ENCODE measurements at places on chromosomes 2 and 18.

DNA sequence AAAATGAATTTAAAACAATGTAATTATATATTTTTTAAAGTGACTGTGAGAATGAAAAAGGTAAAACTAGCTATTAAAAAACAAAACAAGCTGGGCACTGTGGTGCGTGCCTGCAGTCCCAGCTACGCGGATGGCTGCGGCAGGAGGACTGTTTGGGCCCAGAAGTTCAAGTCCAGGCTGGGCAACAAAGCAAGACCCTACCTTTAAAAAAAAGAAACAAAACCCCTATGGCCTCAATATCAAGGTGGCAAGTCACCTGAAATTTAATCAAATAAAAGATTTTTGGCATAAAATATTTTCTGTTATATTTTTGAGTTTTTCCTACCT is 46.9 kb upstream of the STRN start:
- no peak for DNase-seq

GRCh38 chr18:13791181-13791580 is 32.8 kb upstream of the MC5R start:
- DNase-seq: no peak

DNA sequence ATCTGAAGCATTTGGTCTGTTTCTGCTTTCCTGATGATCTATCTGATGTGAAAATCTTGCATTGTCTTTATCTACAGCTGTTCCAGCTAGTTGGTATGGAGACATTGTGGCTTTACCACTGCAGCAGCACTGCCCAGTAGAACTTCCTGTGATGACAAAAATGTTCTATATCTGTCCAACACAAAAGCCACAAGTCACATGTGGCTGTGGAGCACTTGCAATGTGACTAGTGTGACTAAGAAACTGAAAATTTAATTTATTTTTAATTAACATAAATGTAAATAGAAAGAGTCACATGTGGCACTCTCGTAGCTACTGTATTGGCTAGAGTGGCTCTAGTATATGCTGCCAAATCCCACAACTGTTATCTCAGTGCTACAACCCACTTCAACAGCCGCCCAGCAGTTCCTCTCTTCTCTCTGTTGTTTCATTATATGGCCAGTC is 425.7 kb downstream of the SETBP1 start:
- peak; percentile 67 for DNase-seq

GRCh38 chr2:67626656-67627055 is 229.5 kb downstream of the ETAA1 start:
- DNase-seq: no peak

GRCh38 chr2:234792621-234793022 is 159.2 kb upstream of the SH3BP4 start:
- no peak for DNase-seq

GRCh38 chr2:18596993-18597392 is 7.6 kb upstream of the NT5C1B start:
- no peak for DNase-seq

GRCh38 chr2:83191316-83191715 is 1267.8 kb downstream of the SUCLG1 start:
- DNase-seq: no peak

DNA sequence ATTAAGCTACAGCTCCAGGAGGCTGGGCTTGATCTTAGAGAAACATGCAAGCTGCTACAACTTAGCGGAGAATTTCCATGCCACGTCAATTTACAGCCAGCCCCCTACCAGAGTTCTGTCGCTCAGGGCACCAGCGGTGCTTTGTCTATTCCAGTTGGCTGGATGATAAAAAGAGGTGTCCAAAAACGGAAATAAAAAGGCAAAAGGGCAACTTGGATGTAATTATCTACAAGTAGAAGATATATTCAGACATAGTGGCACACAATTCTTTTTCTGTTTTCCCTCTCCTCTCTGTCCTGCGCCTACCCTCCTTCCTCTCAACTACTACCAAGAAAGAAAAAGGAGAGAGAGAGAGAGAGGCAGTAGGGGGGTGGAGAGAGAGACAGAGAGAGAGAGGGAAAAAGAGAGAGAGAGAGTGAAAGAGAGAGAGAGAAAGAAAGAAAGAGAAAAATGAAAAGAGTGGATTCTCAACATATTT is 363 bp upstream of the RFTN2 start:
- no peak for DNase-seq

GRCh38 chr2:72172478-72172877 is 24.8 kb upstream of the CYP26B1 start:
- no peak for DNase-seq

- no peak for DNase-seq
Measured at GRCh38 chr2:45844796-45845457, 193.5 kb downstream of the PRKCE start.

DNA sequence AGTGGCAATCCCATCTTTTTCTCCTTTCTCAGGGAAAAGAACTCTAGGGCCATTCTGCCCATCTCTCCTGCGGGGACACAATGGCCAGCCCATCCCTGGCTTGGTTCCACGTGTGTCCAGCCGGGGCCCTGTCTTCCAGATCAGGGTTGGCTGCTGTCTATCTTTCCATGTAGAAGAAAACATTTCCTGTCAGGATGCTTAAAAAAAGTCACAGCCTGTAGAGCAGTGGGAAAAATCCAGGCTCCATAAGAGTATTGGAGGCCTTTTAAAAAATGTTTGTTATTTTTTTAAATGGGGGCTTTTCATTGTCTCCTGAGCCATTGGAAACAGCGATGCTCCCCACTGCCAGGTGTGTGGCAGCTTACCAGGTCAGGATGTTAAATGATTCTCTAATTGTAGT is 105.6 kb downstream of the TGFA start:
- no peak for DNase-seq

DNA sequence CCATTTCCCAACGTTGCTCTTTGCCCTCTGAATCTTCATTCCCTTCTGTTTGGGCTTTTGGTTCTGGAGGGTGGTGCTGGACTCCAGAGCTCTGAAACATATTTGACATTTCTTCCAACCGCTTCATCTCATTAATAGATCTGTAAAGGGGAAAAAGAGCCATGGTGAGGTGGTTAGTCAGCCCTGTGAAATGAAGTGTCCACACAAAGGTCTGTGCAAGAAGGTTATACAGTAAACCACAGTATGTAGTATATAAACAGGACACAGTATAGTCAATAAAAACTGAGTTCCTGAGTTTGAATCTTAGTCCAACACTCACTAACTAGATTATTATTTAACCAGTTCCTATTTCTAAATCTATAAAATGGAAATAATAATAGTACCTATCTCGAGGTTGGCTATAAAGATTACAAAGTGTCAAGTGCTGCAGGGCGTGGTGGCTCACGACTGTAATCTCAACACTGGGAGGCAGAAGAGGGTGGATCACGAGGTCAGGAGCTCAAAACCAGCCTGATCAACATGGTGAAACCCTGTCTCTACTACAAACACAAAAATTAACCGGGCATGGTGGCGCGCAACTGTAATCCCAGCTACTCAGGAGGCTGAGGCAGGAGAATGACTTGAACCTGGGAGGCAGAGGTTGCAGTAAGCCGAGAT is 13.1 kb downstream of the STARD7 start:
- no peak for DNase-seq

- DNase-seq: no peak
Measured at GRCh38 chr2:15841776-15842560, 98.4 kb upstream of the MYCN start.

DNA sequence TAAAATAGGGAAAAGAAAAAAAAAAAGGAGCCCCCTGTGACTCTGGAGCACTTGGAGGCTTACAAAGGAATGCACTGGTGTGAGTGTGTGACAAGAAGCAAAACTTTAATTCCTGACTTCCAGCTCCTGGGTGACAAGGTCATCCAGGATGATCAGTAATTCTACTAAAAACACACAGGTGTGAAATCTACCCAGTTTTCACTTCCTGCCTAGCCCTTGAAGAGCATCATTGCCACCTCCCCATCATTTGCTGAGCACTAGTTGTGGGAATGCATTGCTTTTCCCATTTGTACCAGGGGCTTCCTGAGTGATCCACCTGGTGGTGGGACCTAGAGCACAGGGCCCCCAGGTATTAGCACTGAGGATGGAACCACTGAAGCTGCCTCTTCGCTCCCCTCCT is 139.7 kb upstream of the RIOK3 start:
- DNase-seq: no peak

All from KG1 (cell line).